GM10248 (cell line): ENCODE measurements at places on chromosomes 11 and 22.

- no peak for DNase-seq
Measured at GRCh38 chr11:128246364-128246801, 341.0 kb downstream of the ETS1 start.

DNA sequence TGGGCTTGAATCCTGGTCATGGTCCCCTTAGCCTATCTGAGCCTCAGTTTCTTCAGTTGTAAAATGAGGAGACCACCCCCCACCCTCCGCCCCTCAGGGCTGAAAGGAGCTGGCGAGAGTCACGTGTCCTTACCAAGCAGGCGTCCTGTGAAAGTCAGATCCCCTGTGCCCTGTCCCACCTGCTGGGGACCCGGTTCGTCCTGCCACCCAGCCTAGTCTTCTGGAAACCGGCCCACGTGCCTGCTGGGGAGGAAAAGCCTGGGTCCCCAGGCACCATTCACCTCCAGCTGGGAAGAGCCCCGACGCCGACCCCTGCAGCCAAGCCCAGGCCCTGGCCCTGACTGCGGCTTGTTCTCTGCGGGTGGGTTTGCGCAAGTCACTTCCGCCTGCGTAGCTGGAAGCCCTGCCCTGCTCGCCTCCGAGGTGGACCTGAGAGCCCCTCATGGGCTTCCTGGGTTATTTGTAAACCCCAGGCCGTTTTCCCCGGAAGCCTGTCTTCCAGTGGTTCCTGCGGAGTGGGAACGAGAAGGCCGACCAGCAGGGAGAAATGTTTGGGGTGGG lies 679 bp upstream of the SSH3 start:
- no peak for DNase-seq

DNA sequence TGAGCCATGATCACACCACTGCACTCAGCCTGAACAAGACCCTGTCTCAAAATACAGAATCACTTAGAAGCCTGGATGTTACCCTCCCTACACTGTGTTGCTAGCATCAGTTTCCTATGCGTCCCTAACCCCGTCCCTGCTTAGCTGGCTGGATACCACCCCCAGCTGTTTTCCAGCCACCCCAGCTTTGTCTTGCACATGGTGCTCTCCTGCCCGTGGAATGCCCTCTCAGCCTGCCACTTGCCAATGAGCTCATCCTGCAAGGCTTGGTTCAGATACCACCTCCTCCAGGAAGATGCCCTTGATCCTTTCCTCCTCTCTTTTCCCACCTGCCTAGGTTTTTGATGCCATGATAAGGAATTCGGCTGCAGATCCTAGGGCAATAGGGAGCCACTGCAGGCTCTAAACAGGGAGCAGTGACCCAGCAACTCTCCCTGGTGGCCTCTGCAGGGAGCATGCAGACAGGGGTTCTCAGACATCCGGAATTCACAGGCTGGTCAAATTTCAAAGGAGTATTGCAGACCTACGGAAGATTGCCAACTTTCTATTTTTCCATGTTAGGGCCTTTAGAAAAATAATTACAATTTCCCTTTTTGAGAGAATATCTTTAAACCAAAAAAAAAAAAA lies 52.7 kb upstream of the WNT7B start:
- no peak for DNase-seq

- no peak for DNase-seq
Measured at GRCh38 chr11:42337786-42338455, 878.5 kb upstream of the LRRC4C start.

GRCh38 chr11:28011813-28012212 lies 96.1 kb downstream of the KIF18A start:
- no peak for DNase-seq

DNA sequence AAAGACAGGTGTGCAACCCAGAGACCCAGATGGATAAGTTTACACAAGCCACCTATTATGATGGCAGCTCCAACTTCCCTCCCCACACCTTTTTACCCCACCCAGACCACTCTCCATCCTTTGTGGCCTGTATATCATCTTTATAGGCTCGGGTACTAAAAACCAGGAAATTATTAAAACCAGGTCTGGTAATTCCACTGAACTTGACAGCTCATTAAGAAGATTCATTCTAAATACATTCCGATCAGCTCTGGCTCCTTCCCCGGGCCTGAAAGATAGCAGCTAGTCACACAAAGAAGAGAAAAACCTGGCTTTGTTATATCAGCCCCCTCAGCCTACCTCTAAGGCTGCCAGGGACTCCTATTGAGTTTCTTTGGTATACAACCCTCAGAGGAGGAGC lies 67.9 kb upstream of the API5 start:
- DNase-seq, result no peak

- no peak for DNase-seq
Measured at GRCh38 chr11:44957040-44957515, 6.4 kb upstream of the TP53I11 start.
